Activated naive CD8-positive, alpha-beta T cell treated with anti-CD3 and anti-CD28 coated beads, Interleukin-2, amount 50 U/mL, for 24 hours (primary cell): ENCODE measurements at places on chromosomes 1 and 21.

DNA sequence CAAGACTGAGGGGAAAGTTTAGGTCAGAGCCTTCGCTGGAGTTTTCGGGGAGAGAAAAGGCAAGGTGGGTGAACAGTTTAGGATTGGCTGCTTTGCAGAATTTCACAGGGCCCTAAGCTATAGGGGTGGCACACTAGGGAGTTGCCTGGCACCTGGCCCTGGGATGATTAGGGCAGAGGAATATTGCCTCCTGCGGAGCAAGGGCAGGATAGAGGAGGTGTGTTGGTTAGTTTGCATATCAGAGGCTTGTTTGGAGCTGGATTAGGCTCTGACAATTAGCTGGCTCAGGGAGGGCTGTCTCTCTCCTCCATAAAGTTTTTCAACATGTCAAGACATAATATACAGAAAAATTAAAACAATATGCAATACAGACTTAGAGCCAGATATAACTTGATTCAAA is 436.4 kb downstream of the DISC1 start:
- H3K4me1 ChIP-seq = no peaks in the 10 kb centered on the region
- H3K27me3 ChIP-seq = no peaks in the 10 kb centered on the region
- no peak overlapping the region for H3K4me3 ChIP-seq
- H3K36me3 ChIP-seq = no peaks in the 10 kb centered on the region
- no peak for DNase-seq

- H3K27ac ChIP-seq = no peak overlapping the region
- H3K4me1 ChIP-seq = peaks cover 7% of the 10 kb centered on the region
- no peak for DNase-seq
- H3K4me3 ChIP-seq = no peak overlapping the region
Measured at GRCh38 chr1:25145775-25146393, 86.4 kb downstream of the SYF2 start.

DNA sequence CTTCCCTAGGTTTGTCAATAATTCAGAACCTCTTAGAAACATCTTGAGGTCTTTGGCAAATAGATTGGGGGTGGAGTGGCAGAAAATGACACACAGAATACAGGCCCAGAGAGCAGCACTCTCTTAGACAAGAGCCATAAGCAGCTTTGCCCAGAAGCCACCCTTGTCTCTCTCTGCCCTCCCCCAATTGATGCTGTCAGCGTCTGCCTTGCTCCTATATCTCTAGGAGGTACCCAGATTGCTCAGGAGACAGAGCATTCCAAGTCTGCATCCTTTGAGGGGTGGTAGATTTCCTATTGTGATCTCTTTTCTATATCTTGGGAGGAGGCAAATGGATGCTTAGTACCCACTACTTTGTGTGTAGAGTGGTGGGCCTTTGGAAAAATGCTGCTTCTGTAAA is 1.8 kb downstream of the RGL1 start:
- H3K27ac ChIP-seq = no peak overlapping the region
- no peak overlapping the region for H3K4me3 ChIP-seq
- no peak for DNase-seq

- H3K27ac ChIP-seq = no peak overlapping the region
- DNase-seq = no peak
- peaks cover 4% of the 10 kb centered on the region for H3K27me3 ChIP-seq
- no peak overlapping the region for H3K4me3 ChIP-seq
Measured at GRCh38 chr21:34702341-34703170, 33.8 kb downstream of the CLIC6 start.

DNA sequence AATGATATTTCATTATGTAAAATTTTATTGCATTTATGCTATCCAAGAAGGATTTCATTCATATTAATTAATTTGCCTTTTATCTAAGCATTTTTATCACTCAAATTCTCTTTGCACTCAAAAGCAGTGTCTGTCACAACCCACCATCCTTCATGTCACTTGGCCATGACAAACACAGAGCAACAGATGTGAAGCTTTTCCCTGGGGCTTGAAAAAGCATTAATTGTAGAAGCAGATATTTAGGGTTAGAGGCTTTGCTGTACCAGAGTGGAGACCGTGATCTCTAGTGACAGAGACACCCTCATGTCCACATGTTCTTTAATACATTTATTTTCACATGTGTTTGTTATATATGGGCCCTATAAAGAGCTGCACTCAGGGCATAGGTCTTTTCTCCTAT is 230.5 kb downstream of the SPATA17 start:
- no peak overlapping the region for H3K4me3 ChIP-seq
- DNase-seq = no peak
- H3K36me3 ChIP-seq = no peaks in the 10 kb centered on the region
- no peaks in the 10 kb centered on the region for H3K4me1 ChIP-seq

DNA sequence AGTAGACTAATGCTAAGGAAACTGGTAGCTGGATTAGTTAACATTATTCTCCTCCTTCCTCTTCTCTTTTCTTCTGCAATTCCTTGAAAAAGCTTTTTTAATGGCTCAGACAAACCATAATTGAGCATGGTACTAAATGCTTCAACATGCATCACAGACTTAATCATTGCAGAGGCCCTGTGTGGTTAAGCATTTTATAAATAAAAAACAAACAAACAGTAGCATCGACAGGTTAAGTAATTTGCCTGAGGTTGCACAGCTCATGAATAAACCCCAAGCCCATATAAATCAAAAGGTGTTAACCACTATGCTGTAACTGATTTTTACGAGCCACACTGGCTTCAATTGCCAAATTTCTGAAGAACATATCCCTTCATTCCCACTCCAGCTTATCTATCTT is 462.1 kb downstream of the LMO4 start:
- H3K36me3 ChIP-seq = no peaks in the 10 kb centered on the region
- no peaks in the 10 kb centered on the region for H3K4me1 ChIP-seq
- H3K27ac ChIP-seq = no peak overlapping the region
- no peak for DNase-seq

DNA sequence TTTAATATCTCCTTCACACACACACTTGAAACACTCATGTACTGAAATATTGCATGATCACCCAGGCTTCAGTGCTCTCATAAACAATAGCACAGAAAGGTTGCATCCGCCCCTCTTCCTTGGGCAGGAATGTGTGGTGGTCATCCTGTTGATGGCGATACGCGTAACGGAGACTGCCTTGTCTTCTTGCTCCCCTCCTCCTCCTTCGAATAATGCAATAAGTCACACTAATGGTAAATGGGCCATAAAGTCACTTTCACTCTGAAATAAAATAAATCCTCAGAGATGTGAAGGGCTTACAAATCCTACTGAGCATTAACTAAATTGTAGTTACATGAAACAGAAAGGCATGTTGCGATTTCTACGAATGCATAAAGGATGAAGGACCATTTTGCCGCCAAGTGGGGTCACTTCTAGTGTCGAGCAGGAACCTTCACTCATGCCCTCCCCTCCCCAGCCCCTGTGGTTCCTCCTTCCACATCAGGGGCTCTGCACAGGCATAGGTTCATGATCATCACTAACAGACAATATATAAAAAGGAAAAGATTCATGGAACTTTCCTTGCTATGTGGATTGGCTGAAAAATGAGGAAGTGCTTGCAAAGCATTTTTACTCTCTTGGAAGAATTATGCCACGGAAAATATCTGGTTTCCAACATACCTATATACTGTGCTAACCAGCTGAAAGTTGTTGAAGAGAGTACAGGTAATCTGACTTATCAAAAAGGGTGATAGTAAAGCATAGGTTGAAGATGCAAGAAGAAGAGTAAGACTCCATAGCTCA is 1.2 kb upstream of the PGBD5 start:
- peak overlapping the region; percentile 69 for H3K4me3 ChIP-seq
- H3K4me1 ChIP-seq = peaks cover 12% of the 10 kb centered on the region
- no peak for DNase-seq
- peaks cover 2% of the 10 kb centered on the region for H3K36me3 ChIP-seq
- H3K27me3 ChIP-seq = peaks cover 45% of the 10 kb centered on the region

- H3K27me3 ChIP-seq = no peaks in the 10 kb centered on the region
- H3K4me1 ChIP-seq = no peaks in the 10 kb centered on the region
- no peak for DNase-seq
- H3K36me3 ChIP-seq = no peaks in the 10 kb centered on the region
- H3K27ac ChIP-seq = no peak overlapping the region
- no peak overlapping the region for H3K4me3 ChIP-seq
Measured at GRCh38 chr1:52900402-52900801, 21.1 kb downstream of the ECHDC2 start.

DNA sequence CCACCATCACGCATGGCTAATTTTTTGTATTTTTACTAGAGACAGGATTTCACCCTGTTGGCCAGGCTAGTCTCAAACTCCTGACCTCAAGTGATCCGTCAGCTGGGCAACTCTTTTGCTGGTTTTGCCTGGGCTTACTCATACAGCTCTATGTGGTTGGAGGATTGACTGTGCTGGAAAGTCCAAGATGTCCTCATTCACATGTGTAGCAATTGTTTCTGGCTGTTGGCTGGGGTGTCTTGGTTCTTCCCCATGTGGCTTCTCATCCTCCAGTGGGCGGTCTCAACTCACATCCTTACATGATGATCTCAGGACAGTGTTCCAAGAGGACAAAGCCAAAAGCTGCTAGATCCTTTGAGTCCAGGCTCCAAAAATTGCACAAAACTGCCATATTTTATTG is 53.3 kb downstream of the TEX35 start:
- H3K27me3 ChIP-seq = peaks cover 3% of the 10 kb centered on the region
- peak overlapping the region; percentile 46 for H3K27ac ChIP-seq
- H3K4me1 ChIP-seq = peaks cover 2% of the 10 kb centered on the region
- no peak for DNase-seq
- no peak overlapping the region for H3K4me3 ChIP-seq

GRCh38 chr1:154837034-154837671 is 32.9 kb downstream of the KCNN3 start:
- no peaks in the 10 kb centered on the region for H3K36me3 ChIP-seq
- H3K4me1 ChIP-seq = no peaks in the 10 kb centered on the region
- H3K27me3 ChIP-seq = peaks cover 14% of the 10 kb centered on the region
- no peak overlapping the region for H3K27ac ChIP-seq

- H3K27ac ChIP-seq = no peak overlapping the region
- no peaks in the 10 kb centered on the region for H3K27me3 ChIP-seq
- no peak overlapping the region for H3K4me3 ChIP-seq
- no peak for DNase-seq
- H3K36me3 ChIP-seq = peaks cover 8% of the 10 kb centered on the region
Measured at GRCh38 chr1:8660411-8660828, 157.0 kb downstream of the RERE start.
